NB4 (cell line): ENCODE measurements at places on chromosomes 6 and 20.

- peak; percentile 19 for DNase-seq
Observed at GRCh38 chr20:58228103-58228483, 360 bp downstream of the ANKRD60 start.

- peak; percentile 73 for DNase-seq
Observed at GRCh38 chr6:112286010-112286409, 31.6 kb upstream of the LAMA4 start.

- DNase-seq, result peak; percentile 46
Observed at GRCh38 chr6:113809826-113810225, 47.3 kb upstream of the MARCKS start.

DNA sequence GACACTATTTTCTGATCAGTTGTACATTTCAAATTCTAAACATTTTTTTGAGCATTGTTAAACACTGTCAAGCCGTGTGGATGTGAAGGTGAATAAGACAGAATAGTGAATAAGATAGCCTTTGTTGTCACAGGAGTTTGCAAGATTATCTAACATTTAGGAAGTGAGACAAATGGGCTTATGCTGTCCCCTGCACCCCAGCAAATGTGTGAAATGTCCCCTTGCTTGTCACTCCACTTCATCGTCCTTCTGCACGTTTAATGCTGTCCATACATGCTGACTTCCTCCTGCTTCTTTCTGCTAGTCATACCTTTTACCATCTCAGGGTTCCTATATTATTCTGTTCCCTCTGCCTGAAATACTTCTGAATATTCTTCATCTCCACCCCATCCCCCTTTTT lies 62.6 kb downstream of the CBFA2T2 start:
- no peak for DNase-seq

- peak; percentile 57 for DNase-seq
Observed at GRCh38 chr20:46011631-46012482, 3.1 kb downstream of the MMP9 start.

DNA sequence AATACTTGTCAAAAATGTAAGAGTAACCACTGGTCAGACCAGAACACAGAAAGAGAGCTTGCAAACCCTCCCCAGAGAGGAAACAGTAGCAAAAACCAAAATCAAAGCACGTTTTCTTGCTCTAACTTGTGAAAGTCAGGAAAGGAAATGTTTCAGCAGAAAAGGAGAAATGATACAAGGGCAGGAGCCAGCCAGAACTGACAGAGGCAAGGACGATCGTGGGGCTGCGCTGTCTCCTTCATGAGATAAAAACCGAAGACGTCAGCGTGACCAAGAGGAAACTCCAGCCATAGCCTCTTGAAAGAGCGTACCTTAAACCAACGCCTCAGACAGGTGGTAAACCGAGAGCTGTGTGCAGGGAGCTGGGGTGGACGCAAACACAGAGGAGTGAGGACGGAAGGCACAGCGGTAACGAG lies 27.5 kb downstream of the LAMA5 start:
- DNase-seq, result peak; percentile 36

DNA sequence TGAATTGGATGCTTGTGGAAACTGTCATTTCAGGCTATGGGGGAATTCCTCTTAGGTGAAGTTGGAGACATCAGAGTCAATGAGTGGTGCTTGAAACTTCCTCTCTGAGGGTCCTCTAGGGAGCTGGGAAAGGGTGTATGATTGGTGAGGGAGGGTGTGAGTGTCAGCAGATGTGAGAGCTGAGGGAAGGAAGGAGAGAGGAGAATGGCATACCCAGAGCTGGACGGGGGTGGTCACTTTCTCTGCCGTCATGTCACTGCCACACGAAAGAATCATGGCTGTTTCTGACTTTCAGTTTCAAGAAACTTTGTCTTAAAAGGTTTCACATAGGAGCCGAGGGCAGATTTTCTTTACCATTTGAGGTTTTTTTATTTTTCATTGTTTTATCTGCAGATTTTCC lies 50.3 kb downstream of the DEK start:
- DNase-seq, result peak; percentile 7

DNA sequence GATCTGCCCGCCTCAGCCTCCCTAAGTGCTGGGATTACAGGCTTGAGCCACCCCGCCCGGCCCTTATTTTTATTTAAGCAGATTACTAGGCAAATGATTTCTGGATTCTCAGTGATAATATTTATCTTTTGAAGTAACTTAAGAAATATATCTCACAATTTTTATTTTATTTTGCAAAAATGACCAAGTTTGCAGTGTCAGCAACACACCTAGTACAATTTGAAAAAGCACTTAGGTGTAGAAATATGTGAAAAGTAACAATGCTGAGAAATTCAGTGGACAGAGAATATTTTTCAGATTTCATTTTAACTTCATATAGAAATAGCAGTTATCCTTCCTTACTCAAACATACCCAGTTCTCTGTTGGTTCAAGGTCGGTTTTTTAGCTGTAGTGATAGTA lies 78.9 kb upstream of the XRN2 start:
- no peak for DNase-seq

GRCh38 chr20:4726710-4727397 lies 5.1 kb downstream of the PRND start:
- DNase-seq, result peak; percentile 18

DNA sequence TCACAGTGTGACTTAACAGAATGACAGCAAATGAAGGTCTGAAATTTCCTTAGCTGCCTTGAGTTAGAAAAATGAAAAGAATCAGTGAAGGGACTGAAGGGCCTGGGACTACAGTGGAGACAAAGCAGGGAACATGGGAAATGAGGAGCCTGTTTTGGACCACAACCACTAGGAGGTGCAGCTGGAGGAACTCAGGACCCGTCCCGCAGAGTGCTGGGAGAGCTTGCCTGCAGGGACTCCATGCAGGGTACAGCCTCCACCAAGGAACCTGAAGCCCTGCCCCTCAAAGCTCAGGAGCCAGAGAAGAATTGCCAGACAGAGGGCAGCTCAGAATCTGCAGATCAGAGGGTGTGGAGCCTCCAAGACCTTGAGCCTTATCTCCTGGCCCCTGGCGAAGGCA lies 50.7 kb downstream of the LRFN2 start:
- DNase-seq, result peak; percentile 11

DNA sequence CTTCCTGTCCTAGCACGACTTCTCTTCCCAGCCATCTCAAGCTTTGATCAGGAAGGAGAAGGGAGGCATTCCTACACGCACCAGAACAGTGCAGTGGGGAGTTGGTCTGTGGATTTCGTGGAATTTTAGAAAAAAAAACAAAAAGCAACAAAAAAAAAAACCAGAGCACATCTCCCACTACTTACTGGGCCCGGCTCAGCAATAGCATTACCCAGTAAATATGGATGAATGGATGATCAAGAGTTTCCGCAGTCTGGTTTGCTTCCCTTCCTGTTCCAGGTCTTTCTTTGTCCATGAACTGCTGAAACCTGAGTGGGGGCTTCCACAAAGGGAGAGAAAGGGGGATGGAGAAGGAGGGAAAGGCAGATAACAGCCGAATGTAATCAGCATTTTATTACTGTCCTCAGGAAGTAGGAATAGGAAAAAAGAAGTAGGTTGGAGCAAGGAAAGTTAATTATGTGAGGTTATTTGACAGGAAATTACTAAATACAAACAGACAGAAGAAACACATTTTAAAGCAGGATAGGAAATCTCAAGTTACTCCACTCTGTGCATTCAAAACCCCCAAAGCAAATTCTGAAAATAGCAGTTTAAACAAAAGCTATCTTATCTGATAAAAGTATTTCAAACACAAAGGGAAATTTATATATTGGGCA lies 349.0 kb downstream of the PRL start:
- no peak for DNase-seq

- peak; percentile 47 for DNase-seq
Observed at GRCh38 chr20:19008497-19008896, 194.9 kb downstream of the SCP2D1 start.

DNA sequence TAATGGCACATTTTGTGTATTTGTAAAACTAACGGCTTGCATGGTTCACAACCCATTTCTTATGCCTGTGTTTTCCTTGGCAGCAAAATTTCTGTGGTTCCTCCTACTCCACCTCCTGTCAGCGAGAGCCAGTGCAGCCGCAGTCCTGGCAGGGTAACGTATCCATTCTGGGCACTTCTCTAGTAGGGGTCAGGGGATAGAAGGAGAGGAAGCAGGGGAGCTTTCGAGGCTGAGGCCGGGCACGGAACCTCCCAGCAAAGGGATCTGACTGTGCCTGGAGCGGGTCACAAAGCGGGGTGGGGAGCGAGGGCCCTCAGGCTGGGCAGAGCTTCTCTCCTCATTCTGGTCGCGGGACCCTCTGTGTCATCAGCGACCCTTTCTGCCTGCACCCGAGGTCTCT lies 58.4 kb downstream of the SYTL3 start:
- DNase-seq, result no peak

DNA sequence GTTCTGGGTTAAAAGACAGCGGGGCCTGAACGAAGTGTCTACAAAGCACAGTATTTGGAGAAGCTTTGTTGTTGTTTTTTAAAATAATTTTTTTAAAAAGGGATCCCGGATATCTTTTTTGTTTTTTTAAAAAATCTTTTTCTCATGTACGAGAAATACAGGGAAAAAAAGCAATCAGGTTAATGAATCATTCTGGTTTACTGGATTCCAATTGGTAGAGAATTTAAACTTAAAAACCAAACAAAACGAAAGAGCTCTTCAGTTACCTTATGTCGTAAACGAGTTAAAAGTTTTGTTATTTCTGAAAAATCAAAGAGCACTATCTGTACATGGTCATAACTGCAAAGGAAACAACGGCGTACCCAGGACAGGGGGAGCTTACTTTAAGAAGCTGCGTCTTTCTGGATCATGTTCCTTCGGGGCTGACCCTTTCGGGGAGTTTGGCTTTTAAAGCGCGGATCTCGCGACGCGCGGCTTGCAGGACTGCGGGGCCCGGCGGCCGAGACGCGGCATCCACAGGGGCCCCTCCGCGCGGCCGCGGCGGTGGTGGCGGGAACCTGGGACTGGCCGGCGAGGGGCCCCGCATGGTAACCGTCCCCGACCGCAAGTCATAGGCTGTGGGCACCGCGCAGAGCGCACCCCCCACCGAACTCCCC lies 927 bp downstream of the IL20RA start:
- DNase-seq, result peak; percentile 12

DNA sequence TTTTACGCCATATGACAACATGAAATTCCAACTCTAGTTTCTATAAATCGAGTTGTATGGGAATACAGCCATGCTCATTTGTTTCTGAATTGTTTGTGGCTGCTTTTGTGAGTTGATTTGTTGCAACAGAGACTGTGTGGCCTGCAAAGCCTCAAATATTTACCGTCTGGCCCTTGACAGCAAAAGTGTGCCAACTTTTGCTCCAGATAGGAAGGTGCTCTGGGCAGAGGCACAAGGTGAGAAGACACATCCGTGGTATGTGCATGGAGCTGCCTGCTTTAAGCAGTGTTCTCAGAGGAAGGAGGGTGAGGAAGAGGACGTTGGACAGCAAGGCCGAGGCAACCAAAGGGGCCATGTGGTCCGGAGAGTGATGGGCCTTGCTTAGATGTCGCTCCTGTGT lies 57.4 kb downstream of the IYD start:
- DNase-seq, result no peak

DNA sequence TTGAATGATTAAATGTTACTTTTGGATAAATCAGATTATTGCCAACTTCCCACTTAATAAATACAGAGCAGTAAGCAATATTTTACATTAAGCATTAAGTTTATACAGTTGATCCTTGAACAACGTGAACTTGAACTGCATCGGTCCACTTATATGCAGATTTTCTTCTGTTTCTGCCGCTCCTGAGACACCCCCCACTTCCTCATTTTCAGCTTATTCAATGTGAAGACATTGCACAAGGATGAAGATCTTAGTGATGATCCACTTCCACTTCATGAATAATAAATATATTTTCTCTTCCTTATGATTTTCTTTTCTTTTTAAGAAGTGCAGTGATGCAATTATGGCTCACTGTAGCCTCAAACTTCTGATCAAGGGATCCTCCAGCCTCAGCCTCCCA lies 167.2 kb downstream of the LINC00237 start:
- peak; percentile 70 for DNase-seq

- peak; percentile 90 for DNase-seq
Observed at GRCh38 chr20:43942667-43943285, 28.1 kb downstream of the TOX2 start.

GRCh38 chr6:80197474-80197873 lies 91.0 kb downstream of the BCKDHB start:
- no peak for DNase-seq

DNA sequence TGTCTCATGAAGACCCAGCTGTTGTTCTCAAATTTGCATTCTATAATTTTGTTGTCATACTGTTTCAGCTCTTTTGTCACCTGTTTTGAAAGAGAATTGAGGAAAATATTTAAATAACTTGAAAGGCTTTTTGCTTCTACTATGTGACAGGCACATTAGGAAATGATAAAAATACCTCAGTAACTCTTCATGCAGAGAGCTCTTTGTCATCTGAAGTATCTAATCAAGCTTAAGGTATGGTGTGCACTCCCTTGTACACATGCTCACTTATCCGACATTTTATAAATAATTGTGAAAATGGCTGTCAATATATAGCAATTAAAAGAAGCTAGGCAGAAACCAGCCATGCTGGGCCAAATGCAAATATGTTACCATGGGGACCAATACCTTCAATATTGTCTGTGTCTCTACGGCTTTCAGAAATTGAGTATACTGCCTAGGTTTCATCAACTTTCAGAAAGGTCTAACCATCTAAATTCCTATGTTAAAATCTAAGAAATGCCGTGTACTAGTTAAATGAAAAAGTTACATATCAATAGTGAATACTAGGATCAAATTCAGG lies 349.0 kb downstream of the RNGTT start:
- no peak for DNase-seq

DNA sequence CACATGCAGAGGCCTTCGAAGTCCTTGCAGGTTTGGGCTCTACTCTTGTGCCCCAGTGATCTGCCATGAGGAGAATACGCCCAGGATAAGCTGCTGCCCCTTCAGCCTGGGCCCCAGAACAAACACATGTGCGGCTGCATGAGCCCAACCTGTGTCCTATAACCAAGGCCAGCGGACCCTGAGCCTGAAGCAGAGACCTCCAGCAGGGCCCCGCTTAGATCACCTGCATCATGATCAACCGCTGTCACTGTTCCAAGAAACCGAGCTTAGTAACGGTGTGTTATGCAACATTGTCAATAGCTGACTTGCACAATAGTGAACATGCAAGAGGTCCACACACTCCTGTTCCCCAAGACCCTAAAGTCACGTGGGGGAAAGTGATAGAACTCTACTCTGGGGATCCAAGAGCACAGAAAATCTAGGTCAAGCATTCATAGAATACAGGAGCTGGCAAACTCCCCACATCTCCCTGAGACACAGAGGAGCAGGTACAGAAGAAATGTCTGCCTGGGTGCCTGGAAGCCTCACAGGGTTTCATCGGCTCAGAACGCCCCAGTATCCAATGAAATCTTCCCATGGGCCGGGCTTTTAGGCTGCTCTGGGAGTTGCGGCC lies 136.2 kb downstream of the BMP7 start:
- peak; percentile 70 for DNase-seq

DNA sequence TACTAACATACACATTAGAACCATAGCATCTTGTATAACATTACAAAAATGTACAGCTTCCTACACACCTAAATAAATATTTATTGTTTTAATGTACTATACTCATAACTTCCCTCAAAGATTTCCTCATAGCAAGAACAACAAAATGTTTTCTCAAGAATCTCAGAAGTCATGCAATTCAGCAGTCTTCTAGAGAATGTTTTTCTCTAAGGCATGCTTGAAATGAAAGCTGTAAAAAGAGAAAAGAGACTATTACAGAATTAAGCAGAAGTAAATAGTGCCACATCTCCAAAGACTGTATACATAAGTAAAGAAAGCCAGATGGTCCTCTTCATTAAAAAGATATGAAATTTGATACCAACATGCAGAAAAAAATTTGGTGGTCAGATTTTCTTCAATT lies 672.2 kb downstream of the EPM2A start:
- DNase-seq, result no peak

GRCh38 chr20:48725555-48725991 lies 102.2 kb downstream of the PREX1 start:
- peak; percentile 52 for DNase-seq

GRCh38 chr6:43851204-43851865 lies 81.3 kb downstream of the VEGFA start:
- no peak for DNase-seq
